AG09309 (cell line): ENCODE measurements at places on chromosomes 2 and 18.
A peak's percentile ranks its signal among the peaks of the same experiment; 100 is the strongest.

- no peak for DNase-seq
Measured at GRCh38 chr2:189360861-189361260, 80.4 kb upstream of the WDR75 start.

DNA sequence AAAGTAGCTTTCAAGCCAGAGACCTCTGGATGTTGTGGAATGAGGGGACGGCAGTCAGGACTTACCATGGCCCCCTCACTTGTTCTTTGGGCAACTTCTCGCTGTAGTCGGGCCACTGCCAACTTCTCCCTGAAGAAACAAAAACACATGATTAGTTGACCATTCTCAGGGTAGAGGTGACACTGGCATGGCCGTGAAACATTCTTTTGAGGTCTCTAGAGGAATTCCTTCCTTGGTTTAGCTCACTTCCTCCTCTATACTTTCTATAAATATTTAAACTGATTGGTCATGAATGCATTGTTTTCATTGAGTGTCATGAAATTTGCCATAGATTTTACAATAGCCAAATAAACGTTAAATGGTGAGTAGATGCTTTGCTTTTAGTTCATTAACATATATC, 354.6 kb downstream of the NCKAP5 start:
- DNase-seq, result no peak

GRCh38 chr18:7789856-7790552, 222.9 kb downstream of the PTPRM start:
- peak; percentile 5 for DNase-seq

DNA sequence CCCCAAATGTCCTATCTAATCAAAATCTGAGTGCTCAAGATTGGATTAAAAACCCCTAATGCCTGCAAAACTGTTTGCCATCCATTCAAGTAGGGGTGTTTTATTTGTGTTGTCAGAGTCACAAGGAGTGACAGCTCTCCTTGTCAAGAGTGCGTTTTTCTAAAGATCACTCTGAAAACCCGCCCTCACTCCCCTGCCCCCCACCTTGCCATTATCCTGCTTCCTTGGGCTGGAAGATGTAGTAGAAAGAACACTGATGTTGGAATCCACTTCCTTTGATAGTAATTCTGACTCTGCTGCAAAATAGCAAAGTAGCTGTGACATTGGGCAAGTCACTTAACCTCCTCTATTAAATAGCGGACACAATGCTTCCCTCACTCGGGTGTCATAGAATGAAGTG, 155.6 kb downstream of the TSN start:
- no peak for DNase-seq

GRCh38 chr2:221347471-221347870, 224.6 kb downstream of the EPHA4 start:
- no peak for DNase-seq

GRCh38 chr18:36296650-36297416, 680 bp upstream of the FHOD3 start:
- peak; percentile 50 for DNase-seq

DNA sequence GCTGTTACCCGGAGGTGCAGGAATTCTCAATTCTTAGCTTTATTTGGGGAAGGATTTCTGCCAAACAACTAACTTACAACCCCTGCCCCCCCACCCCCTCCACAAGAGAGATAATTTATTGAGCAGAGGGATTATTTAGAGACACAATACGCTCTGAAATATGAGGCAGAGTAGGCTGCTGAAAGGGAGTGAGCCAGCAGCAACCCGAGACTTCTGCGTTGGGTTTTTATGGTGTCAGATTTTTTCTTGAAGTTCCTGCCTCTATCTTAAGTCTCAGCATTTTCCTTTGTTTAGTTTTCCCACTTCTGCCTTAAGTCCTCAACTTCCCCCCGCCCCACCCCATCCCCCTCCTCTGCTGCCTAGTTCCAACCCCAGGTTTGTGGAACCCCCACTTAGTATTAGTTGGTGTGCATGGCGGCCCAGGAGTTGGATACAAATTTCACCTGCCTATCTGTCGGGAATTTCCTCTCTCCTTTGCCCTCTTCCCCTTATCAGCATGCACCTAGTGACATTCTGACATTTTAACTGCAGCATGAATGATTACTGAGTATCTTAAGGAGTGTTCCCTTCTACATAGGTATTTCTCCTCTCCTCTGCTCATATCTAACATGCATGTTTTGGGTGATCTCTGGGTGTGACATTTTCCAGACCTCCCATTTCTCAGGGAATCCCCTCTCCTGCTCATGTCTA, 1635.9 kb upstream of the LRRTM1 start:
- DNase-seq, result no peak

GRCh38 chr2:3434654-3435053, 55.2 kb downstream of the TRAPPC12 start:
- DNase-seq, result no peak
